ENCODE measurements at places on chromosomes 12 and 14.

DNA sequence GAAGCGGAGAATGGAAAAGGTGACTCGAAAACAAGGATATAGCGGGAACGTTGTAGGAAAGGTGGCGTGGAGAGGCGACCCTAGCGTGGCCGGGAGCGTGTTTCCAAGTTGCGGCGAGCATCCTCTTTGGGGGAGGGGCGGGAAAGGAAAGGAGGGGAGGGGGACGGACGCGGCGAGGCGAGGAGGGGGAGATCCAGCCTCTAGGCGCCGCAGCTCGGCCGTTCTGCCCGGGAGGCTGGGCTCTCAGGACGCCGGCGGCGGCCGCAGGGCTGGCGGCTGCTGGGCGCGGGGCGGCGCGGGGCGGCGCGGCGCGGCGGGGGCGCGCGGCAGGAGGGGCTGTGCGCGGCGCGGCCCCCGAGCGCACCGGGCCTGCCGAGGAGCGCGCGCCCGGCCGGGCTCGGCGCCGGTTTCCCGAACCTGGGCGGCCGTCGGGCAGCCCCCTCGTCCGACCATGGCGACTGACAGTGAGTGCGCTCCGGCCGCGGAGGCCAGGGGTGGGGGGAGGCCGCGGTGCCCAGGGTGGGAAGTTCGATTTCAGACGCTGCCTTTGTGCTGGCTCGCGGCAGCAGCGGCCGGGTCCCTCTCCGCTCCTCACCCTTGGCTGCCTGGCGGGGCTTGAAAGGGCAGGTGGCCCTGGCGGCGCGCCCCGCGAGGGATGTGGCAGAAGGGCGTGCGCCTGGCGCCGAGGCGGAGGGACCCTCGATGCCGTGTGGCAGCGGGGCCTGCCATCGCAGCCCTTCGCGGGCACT lies 50.3 kb downstream of the SNAPC1 start:
- no peak for DNase-seq

DNA sequence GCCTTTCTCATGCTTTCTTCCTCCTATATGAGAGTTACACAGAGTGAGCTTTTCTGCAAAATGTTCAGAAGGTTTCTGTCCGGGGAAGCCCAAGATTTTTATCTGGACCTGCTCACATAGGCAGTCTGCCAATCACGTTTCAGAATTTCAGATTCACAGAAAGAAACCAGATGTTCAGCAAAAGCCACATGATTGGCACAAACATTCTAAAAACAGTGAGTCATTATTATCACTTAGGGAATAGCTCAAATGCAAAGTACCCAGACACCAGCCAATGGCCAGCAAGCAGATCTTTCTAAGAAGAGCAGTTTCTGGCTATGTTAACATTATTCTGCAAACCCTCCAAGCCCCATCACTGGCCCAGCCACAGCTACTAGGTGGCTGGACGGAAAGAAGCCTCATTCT lies 1558.5 kb upstream of the TMEM132C start:
- no peak for DNase-seq

DNA sequence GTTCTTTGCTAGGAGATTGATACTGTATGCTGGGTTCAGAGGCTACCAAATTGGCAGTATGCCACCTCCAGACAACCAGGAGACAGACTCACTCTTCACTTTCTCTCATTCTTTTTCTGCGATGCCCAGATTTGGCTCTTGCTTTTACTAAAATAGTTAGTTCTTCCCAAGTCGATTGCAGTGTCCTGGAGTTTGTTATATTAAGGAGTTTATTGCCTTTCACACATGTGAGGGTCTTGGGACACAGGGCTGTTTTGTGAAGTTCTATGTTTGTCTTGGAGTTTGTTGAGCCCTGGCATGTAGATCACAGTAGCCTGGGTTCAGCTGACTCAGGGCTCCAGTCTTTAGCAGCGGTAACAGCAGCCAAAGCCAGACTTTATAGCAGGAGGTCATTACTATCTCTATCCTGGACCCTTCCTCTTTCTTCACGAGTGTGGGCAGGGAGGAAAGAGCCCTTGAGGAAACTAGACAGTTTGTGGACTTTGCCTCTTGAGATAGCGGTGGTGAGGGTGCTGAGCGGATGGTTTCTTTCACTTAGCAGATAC lies 1.6 kb downstream of the MLEC start:
- DNase-seq = no peak

GRCh38 chr12:108547686-108548085 lies 13.3 kb downstream of the SART3 start:
- no peak for DNase-seq

DNA sequence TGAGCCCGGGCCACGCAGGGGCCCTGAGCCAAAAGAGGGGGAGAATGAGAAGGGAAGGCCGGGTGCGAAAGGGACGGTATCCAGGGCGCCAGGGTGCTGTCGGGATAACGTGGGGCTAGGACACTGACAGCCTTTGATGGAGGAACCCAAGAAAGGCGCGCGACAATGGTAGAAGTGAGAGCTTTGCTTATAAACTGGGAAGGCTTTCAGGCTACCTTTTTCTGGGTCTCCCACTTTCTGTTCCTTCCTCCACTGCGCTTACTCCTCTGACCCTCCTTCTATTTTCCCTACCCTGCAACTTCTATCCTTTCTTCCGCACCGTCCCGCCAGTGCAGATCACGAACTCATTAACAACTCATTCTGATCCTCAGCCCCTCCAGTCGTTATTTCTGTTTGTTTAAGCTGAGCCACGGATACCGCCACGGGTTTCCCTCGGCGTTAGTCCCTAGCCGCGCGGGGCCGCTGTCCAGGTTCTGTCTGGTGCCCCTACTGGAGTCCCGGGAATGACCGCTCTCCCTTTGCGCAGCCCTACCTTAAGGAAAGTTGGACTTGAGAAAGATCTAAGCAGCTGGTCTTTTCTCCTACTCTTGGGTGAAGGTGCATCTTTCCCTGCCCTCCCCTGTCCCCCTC lies 3.0 kb downstream of the SSTR1 start:
- DNase-seq = no peak

DNA sequence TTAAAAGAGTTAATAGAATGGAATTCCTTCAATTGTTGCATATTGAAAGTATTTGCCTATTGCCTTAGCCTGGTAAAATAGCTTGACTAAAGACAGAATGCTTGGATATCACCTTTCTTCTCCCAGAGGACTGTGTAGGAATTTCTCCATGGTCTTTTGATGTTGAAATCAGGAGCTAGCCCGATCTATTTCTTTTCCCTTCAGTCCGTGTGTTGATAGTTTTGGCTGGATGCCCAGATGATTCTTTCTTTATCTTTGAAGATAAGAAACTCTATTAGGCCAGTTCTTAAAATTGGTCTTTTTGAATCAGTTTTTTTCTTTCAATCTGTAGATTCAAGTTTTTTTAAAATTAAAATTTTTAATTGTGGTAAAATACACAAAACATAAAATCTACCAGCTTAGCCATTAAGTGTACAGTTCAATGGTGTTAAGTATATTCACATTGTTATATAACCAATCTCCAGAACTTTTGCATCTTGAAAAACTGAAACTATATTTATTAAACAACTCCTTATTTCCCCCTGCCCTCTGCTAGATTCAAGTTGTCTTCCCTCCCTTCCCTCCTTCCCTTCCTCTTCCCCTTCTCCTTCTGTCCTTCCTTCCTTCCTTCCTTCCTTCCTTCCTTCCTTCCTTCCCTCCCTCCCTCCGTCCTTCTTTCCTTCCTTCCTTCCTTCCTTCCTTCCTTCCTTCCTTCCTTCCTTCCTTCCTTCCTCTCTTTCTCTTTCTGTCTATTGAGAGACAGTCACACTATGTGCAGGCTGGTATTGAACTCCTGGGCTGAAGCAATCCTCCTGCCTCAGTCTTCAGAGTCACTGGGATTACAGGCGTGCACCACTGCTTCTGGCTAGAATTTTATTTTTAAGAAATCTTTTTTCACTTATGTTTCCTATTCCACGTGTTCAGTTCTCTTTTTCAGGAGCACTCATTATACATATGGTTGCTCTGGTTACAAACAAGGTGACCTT lies 10.1 kb downstream of the LACRT start:
- DNase-seq = no peak

- DNase-seq = no peak
These were observed 23.0 kb downstream of the EVL start for GRCh38 chr14:100088226-100088625.

GRCh38 chr12:115095073-115095748 lies 411.2 kb upstream of the TBX3 start:
- DNase-seq = no peak

- DNase-seq = no peak
These were observed 128.7 kb downstream of the TMX1 start for GRCh38 chr14:51368721-51369163.

- no peak for DNase-seq
These were observed 17.8 kb downstream of the RASSF8 start for GRCh38 chr12:25976289-25976688.

DNA sequence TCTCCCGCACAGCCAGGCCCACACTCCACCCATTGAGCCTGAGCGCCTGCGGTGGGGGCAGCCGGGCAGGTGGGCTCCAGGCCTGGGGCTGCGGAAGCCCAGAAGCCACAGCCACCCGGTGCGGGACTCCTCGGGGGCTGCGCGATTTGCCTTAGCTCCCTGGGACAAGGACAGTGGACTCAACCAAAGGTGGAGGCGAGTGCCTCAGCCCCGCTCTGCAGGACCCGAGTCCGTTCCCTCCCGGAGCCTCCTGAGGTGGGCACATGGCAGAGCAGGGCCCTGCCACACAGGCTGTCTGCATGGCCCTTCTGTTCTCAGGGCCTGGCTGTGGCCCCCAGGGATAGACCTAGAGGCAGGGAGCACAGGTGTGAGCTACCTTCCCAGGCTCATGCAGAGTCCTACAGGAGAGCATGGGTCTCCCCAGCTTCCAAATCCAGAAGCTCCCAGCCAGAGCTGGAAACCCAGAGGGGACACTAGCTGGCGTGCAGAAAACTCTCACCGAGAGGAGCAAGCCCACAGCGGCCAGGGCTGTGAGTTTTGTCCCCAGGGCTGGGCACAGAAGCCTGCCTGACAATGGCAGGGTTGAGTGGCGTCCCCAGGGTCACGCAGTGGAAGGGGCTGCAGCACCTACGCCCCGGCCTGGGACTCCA lies 22.2 kb upstream of the LRTM2 start:
- DNase-seq = no peak

GRCh38 chr12:114935658-114936057 lies 251.7 kb upstream of the TBX3 start:
- DNase-seq = no peak

GRCh38 chr14:68546839-68547238 lies 246.0 kb downstream of the ZFP36L1 start:
- DNase-seq = no peak

DNA sequence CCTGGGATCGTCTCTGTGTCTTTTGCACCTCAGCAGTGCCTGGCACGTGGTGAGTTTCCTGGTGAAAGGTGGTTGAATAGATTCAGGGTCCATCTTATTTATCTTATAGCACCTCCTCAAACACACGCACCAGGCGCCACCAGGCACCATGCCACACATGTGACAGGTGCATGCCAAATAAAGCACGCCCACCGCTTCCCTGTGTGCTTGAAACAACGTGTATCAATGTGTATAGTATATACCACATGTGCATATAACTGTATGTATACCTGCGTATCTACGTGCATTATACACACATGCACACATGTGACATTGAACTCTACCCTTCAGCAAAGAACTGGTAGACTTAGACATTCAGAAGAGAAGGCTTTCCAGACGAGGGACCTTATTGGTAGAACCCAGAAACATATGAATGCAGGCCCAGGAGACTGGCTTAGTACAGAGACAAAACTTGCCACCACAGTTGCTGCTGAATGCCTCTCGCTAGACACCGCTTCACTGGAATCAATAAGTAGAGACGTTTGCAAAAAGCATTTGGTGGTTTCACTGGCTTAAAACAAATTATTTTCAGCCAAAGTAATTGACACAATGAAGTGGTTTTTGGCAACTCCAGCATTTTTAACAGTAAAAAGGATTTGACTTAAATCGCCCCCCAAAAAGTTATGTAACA lies 10.0 kb downstream of the EML1 start:
- no peak for DNase-seq

DNA sequence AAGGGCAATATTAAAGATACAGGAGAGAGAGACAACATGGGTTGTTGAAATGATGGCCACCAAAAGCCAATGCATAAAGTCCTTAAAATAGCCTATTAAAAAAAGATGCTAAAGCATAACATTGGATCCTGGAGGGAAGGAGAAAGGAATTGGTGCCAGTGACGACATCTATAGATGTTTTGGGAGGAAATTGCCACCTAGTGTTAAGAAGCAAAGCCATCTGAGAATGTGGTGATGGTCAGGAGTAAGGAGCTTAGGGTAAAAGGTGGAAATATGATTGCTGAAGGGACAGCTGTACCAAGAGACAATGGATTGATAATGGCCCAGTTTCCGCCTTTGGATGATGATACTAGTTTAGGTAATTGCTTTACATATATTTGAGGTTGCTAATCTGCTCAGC lies 85.1 kb downstream of the TMEM30B start:
- DNase-seq = no peak
